IMR-90 (cell line): ENCODE measurements at places on chromosomes 3 and 15. TPM values are rescaled to one million over a fixed set of nuclear protein-coding genes. Genes with fewer than 3 reads are reported as not detected.

GRCh38 chr15:69018951-69019350 lies 4.5 kb downstream of the NOX5 start:
- no peak overlapping the region for H3K27ac ChIP-seq
- H3K27me3 ChIP-seq, result peaks cover 10% of the 10 kb centered on the region
- H3K4me1 ChIP-seq, result peaks cover 2% of the 10 kb centered on the region; the same call in 1 of the 2 replicates
- no peaks in the 10 kb centered on the region for H3K36me3 ChIP-seq
- no peak for DNase-seq

GRCh38 chr3:23601091-23601822 lies 204.5 kb upstream of the UBE2E1 start:
- no peaks in the 10 kb centered on the region for H3K27me3 ChIP-seq
- no peaks in the 10 kb centered on the region for H3K36me3 ChIP-seq
- no peak overlapping the region for H3K4me3 ChIP-seq
- H3K27ac ChIP-seq, result no peak overlapping the region
- DNase-seq, result peak; percentile 35

Gene TERB2
- not detected in 2 replicates for total RNA-seq

DNA sequence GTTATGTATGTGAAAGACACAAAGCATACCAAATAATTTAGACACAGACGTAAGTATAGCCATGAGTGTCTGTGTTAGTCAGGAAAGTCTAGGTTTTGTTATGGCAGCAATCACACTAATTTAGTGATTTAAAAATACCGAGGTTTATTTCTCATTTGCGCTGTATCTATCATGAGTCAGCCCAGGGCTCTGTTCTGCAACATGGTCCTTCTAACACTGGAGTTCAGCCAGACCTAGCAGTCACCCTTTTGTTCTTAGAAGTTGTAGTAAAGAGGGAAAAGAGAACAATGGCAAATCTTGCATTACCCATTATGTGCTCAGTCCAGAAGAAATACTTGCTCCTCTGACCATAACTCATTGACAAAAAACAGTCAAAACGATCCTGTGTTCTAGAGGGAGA lies 311.5 kb downstream of the NLGN1 start:
- H3K4me1 ChIP-seq, result no peaks in the 10 kb centered on the region
- no peaks in the 10 kb centered on the region for H3K27me3 ChIP-seq
- H3K36me3 ChIP-seq, result no peaks in the 10 kb centered on the region
- no peak overlapping the region for H3K4me3 ChIP-seq

Gene TAGLN3
- total RNA-seq, result 3.2 and 3.6 TPM in 2 replicates

- no peaks in the 10 kb centered on the region for H3K36me3 ChIP-seq
- no peak overlapping the region for H3K27ac ChIP-seq
- no peak overlapping the region for H3K4me3 ChIP-seq
- H3K4me1 ChIP-seq, result no peaks in the 10 kb centered on the region
- peak; percentile 10 for DNase-seq
Measured at GRCh38 chr3:180466401-180467011, 135.5 kb upstream of the TTC14 start.

DNA sequence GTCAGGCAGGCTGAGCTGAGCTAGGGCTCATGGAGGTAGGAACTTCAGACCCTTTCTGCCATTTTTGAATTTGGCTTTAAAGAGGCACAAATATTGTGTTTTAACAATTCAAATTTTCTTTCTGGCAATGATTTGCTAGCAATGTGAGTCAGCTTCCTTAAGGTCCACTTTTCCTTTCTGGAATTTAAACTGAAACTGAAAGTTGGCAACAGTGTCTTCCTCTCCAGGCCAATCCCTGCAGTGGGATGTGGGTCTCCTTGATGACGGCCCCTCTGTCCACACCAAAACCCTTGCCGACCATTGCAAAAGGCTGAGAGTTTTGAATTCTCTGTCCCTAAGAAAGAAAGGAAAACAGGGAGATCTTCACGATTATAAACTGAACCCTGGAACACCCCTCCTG lies 27.1 kb downstream of the RPSA start:
- peaks cover 5% of the 10 kb centered on the region for H3K4me1 ChIP-seq
- H3K36me3 ChIP-seq, result no peaks in the 10 kb centered on the region
- no peaks in the 10 kb centered on the region for H3K27me3 ChIP-seq
- H3K27ac ChIP-seq, result no peak overlapping the region
- H3K4me3 ChIP-seq, result no peak overlapping the region
- peak; percentile 67 for DNase-seq

GRCh38 chr15:67531379-67531914 lies 10.5 kb downstream of the C15orf61 start:
- no peaks in the 10 kb centered on the region for H3K36me3 ChIP-seq
- H3K27ac ChIP-seq, result no peak overlapping the region
- no peaks in the 10 kb centered on the region for H3K27me3 ChIP-seq

- H3K27me3 ChIP-seq, result peaks cover 12% of the 10 kb centered on the region
- no peaks in the 10 kb centered on the region for H3K36me3 ChIP-seq
- H3K4me3 ChIP-seq, result no peak overlapping the region
- peak; percentile 13 for DNase-seq
Measured at GRCh38 chr15:65940618-65940909, 71.3 kb downstream of the RAB11A start.

- H3K27me3 ChIP-seq, result no peaks in the 10 kb centered on the region
- no peak overlapping the region for H3K27ac ChIP-seq
- no peak overlapping the region for H3K4me3 ChIP-seq
- no peaks in the 10 kb centered on the region for H3K36me3 ChIP-seq
- no peaks in the 10 kb centered on the region for H3K4me1 ChIP-seq
Measured at GRCh38 chr3:134956844-134957243, 161.8 kb downstream of the EPHB1 start.

GRCh38 chr15:39857132-39857531 lies 62.9 kb downstream of the GPR176 start:
- H3K4me3 ChIP-seq, result no peak overlapping the region
- no peak overlapping the region for H3K27ac ChIP-seq
- 0 out of 2 replicates have a peak, but pooled peaks cover 1% of the 10 kb centered on the region for H3K36me3 ChIP-seq
- no peaks in the 10 kb centered on the region for H3K27me3 ChIP-seq
- DNase-seq, result no peak

DNA sequence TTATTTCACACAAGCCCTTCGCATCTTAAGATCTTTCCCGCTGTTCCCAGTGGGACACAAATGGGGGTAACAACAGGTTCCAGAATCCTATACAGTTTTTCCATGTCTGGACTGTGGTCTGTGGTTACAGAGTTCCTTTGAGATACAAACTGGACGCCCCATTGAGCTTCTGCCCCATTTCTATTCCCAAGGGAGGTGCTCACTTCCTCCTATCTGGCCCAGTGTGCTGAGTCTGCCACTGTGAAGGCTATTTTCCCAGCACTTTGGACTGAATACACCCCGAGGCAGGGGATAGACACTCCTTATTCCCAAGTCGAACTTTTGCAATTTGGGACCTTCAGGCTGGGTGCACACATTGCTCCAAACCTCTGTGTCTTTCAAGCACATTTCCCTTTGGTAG lies 44.0 kb downstream of the MESD start:
- peaks cover 96% of the 10 kb centered on the region for H3K36me3 ChIP-seq
- H3K27me3 ChIP-seq, result no peaks in the 10 kb centered on the region
- H3K27ac ChIP-seq, result no peak overlapping the region
- H3K4me3 ChIP-seq, result no peak overlapping the region
- DNase-seq, result no peak

DNA sequence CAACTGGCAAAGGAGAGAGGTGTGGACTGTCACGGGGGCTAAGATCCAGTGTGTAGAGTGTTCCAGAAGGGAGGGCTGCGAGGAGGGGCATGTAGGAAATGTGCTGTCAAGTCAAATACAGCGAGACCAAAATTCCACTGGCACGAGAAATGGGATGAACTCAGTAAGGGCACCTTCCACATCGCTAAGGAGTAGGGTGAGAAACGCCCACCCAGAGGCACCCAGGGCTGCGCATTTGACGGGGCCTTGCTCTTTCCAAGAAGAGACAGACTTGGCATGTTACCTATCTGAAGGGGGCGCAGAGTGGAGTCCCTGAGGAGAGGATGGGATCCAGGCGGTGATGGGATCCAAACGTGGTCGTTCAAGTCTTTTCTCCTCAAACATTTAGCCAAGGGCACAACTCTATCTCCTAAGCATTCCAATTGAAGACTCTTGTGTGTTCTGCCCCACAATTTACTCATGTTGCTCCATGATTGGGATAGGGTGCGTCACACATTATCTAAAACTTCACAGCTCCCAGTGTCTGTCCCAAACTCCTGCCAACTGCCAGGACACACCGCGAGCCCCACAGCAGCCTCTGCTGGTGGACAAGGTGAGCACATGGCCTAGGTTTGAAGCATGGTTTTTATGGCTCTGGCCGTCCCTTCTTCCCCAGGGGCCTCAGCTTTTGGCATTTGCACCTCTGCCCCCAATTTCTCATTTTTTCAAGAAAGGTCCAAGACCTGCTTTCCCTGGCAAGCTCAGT lies 7.6 kb downstream of the SELENOS start:
- H3K27ac ChIP-seq, result no peak overlapping the region
- no peak overlapping the region for H3K4me3 ChIP-seq
- DNase-seq, result no peak
- peaks cover 10% of the 10 kb centered on the region for H3K4me1 ChIP-seq
- H3K36me3 ChIP-seq, result peaks cover 48% of the 10 kb centered on the region
- no peaks in the 10 kb centered on the region for H3K27me3 ChIP-seq

GRCh38 chr3:10524799-10525301 lies 19.5 kb upstream of the ATP2B2 start:
- no peaks in the 10 kb centered on the region for H3K36me3 ChIP-seq
- DNase-seq, result no peak
- H3K4me1 ChIP-seq, result no peaks in the 10 kb centered on the region
- peaks cover 30% of the 10 kb centered on the region for H3K27me3 ChIP-seq

Gene B3GNT5
- 3.4 and 4.4 TPM in 2 replicates for total RNA-seq

- H3K27me3 ChIP-seq, result no peaks in the 10 kb centered on the region
- no peak overlapping the region for H3K27ac ChIP-seq
Measured at GRCh38 chr15:29018120-29018805, 132.5 kb downstream of the APBA2 start.

Gene C2CD4A
- not detected in 2 replicates for total RNA-seq

GRCh38 chr3:141280690-141281089 lies 49.1 kb downstream of the PXYLP1 start:
- DNase-seq, result no peak
- H3K4me1 ChIP-seq, result peaks cover 4% of the 10 kb centered on the region
- no peaks in the 10 kb centered on the region for H3K27me3 ChIP-seq
- H3K36me3 ChIP-seq, result no peaks in the 10 kb centered on the region
- no peak overlapping the region for H3K27ac ChIP-seq

DNA sequence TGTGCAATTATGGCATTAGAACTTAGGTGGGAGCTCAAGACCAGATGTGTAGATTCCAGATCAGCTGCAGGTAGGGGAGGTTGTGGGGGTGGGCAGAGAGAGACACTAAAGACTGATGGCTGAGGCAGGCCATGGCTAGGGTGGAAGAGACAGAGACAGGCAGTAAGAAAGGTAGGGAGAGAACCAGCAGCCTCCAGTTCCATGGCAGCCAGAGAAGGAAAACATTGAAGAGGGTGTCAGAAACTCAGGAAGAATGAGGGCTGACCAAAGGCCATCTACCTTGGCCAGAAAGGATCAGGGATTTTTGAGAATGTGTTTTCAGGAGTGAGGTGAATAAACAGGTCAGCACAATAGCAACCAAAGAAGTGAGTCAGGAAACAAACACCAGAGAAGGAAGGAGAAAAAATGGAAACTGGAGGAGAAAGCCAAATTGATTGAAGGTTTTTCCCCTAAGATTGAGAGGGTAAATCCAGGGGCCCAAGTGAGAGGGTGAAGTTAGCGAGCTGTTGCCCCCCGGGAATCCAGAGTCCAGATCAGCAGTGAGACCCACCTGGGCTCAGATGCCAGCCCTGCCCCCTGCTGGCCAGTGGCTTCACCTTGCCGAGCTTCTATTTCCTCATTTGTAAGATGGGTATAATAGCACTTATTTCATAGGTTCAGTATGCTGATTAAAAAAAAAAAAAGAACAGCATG lies 41.0 kb downstream of the ABHD2 start:
- peak; percentile 25 for DNase-seq
- H3K36me3 ChIP-seq, result peaks cover 16% of the 10 kb centered on the region
- H3K27me3 ChIP-seq, result no peaks in the 10 kb centered on the region
- H3K27ac ChIP-seq, result no peak overlapping the region
- H3K4me1 ChIP-seq, result peaks cover 4% of the 10 kb centered on the region; the same call in 1 of the 2 replicates
- H3K4me3 ChIP-seq, result no peak overlapping the region

DNA sequence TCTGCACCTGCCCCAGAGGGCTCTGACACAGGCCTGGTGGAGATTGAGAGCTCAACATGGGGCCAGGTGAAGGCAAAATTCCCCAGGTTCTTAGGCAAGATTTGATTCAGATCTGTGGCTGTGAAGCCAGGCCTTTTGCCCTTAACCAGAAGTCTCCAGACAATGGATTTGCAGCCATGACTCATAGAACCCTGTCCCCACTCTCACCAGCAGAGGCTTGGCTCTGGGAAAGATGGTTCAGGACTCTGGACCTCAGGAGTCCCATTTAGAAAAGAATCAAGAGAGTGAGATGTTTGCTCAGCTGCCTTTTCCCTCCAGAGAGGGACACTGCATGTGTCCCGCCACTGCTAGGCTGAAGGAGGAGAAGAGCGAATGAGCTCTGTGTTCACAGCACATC lies 361.4 kb upstream of the ICE2 start:
- peaks cover 3% of the 10 kb centered on the region for H3K4me1 ChIP-seq
- H3K36me3 ChIP-seq, result no peaks in the 10 kb centered on the region
- H3K27me3 ChIP-seq, result peaks cover 15% of the 10 kb centered on the region
- H3K27ac ChIP-seq, result no peak overlapping the region
- DNase-seq, result peak; percentile 49

- H3K36me3 ChIP-seq, result no peaks in the 10 kb centered on the region
- DNase-seq, result peak; percentile 63
- no peak overlapping the region for H3K4me3 ChIP-seq
- H3K4me1 ChIP-seq, result peaks cover 6% of the 10 kb centered on the region
- H3K27me3 ChIP-seq, result no peaks in the 10 kb centered on the region
Measured at GRCh38 chr15:70765504-70766281, 2.3 kb upstream of the UACA start.

DNA sequence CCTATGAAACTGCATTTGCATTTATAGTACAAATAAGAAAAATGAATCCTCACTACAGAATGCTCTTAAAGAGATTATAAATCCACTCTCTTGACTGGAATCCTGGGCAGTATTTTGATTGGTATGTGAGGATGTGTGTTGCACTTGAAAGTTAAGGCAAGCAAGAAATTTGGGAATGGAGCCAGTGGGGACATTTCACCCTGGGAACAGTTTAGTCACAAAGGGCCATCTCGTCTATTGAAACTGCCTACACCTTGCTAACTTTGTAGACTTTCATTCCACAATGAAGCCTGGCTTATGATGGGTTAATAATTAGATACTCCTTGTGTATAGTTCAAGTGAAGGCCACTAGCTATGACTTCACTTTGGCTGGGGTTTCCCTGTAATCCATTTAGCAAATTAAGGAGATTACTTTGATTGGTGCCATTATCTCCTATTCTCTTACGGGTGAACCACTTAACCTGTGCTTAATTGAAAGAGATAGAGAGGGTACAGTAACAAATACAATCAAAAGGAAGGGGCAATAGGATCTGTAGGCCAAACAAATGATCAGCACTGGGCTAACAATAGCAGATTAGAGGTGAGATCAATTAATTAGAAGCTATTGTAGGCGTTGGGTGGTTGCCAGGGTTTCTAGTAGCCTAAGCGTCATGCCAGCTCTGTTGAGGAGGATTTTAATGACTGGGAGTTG lies 146.9 kb upstream of the RARB start:
- DNase-seq, result no peak
- H3K4me1 ChIP-seq, result no peaks in the 10 kb centered on the region

- no peak for DNase-seq
- H3K4me1 ChIP-seq, result peaks cover 16% of the 10 kb centered on the region
- no peak overlapping the region for H3K27ac ChIP-seq
Measured at GRCh38 chr15:90040618-90041017, 39.5 kb downstream of the ZNF710 start.
